A673 (cell line): ENCODE measurements at places on chromosomes 16 and 17. TPM values are rescaled to one million over a fixed set of nuclear protein-coding genes. Genes with fewer than 3 reads are reported as not detected.

The PROCA1 gene
- total RNA-seq: 4.6 and 7.8 TPM in 2 replicates

The ALOX12B gene
- 0.39 TPM in 1 of 2 replicates, not detected in the other for total RNA-seq

The HAS3 gene
- total RNA-seq: 0.49 and 0.72 TPM in 2 replicates

The DPEP2 gene
- not detected in 2 replicates for total RNA-seq

The ABCC11 gene
- 0.13 TPM in 1 of 2 replicates, not detected in the other for total RNA-seq

The FBXO39 gene
- not detected in 2 replicates for total RNA-seq

The ZNF263 gene
- total RNA-seq: 30.0 and 34.8 TPM in 2 replicates

The C17orf113 gene
- total RNA-seq: 0.41 and 0.72 TPM in 2 replicates

The ETV4 gene
- 25.7 and 31.2 TPM in 2 replicates for total RNA-seq

The NXN gene
- total RNA-seq: 6.0 and 9.8 TPM in 2 replicates

The TNRC6C gene
- total RNA-seq: 26.7 and 30.2 TPM in 2 replicates

The C16orf86 gene
- total RNA-seq: not detected in 2 replicates
